ENCODE measurements at places on chromosomes 13 and 19. TPM values are rescaled to one million over a fixed set of nuclear protein-coding genes. Genes with fewer than 3 reads are reported as not detected.

LGALS14 gene
- total RNA-seq, result not detected

RELB gene
- 2.9 TPM for total RNA-seq

FXYD1 gene
- 4.2 TPM for total RNA-seq

ZNF112 gene
- total RNA-seq, result 14.8 TPM

MISP gene
- 0.14 TPM for total RNA-seq

SCGB2B2 gene
- total RNA-seq, result not detected

DNA sequence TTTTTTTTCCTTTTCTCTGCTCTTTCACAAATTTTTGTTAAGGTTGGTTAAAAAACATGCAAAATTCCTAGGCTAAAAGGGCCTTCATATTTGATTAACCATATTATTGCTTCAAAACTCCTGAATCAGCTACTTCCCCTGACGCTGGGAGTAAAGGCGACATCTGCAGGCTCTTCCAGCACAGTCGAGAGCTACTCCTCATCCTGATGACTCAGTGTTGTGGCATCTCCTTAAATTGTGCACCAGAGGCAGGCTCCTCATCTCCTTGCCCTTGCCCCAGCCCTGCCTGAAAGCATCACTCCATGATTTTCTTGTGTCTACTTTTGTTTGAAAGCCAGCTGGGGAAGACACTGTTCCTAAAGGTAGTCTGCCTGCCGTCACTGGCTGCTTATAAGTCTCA lies 24.5 kb upstream of the SOX1 start:
- no peak for DNase-seq
- peaks cover 6% of the 10 kb centered on the region for H3K27me3 ChIP-seq
- no peak overlapping the region for H3K27ac ChIP-seq
- no peaks in the 10 kb centered on the region for H3K4me1 ChIP-seq
- no peak overlapping the region for H3K4me3 ChIP-seq

GRCh38 chr19:28196101-28196500 lies 1016.9 kb downstream of the UQCRFS1 start:
- no peak overlapping the region for H3K4me3 ChIP-seq
- no peak for DNase-seq

- no peak for DNase-seq
- peaks cover 52% of the 10 kb centered on the region for H3K36me3 ChIP-seq
- H3K4me3 ChIP-seq, result no peak overlapping the region
- no peak overlapping the region for H3K27ac ChIP-seq
- H3K4me1 ChIP-seq, result no peaks in the 10 kb centered on the region
Measured at GRCh38 chr13:41345165-41345913, 34.3 kb downstream of the NAA16 start.

GRCh38 chr13:46687810-46688209 lies 109.2 kb downstream of the ESD start:
- H3K4me1 ChIP-seq, result peaks cover 58% of the 10 kb centered on the region
- H3K36me3 ChIP-seq, result peaks cover 6% of the 10 kb centered on the region
- no peak overlapping the region for H3K4me3 ChIP-seq
- no peaks in the 10 kb centered on the region for H3K27me3 ChIP-seq

DNA sequence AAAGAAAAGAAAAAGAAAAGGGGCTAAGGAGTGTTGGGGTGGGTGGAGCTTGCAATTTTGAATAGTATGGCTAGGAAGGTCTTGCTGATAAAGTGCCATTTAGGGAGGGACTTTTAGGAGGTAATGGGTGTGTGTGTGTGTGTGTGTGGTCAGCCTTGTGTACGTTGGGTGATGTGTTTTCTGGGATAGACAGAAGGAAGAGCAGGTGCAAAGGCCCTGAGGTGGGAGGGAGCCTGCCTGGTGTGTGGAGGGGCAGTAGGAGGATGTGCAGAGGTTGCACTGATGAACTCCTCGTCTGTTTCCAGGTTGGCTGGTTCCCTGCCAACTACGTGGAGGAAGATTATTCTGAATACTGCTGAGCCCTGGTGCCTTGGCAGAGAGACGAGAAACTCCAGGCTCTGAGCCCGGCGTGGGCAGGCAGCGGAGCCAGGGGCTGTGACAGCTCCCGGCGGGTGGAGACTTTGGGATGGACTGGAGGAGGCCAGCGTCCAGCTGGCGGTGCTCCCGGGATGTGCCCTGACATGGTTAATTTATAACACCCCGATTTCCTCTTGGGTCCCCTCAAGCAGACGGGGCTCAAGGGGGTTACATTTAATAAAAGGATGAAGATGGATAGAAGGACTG lies 30.5 kb upstream of the ADGRE1 start:
- peaks cover 34% of the 10 kb centered on the region for H3K27me3 ChIP-seq
- no peak overlapping the region for H3K27ac ChIP-seq
- no peak overlapping the region for H3K4me3 ChIP-seq
- no peaks in the 10 kb centered on the region for H3K36me3 ChIP-seq

- no peaks in the 10 kb centered on the region for H3K27me3 ChIP-seq
- peaks cover 4% of the 10 kb centered on the region for H3K4me1 ChIP-seq
- H3K36me3 ChIP-seq, result peaks cover 42% of the 10 kb centered on the region
- DNase-seq, result no peak
- peak overlapping the region; percentile 12 for H3K4me3 ChIP-seq
Measured at GRCh38 chr13:113598481-113598880, 13.9 kb downstream of the TFDP1 start.

GRCh38 chr13:105915146-105915850 lies 620.2 kb downstream of the EFNB2 start:
- H3K36me3 ChIP-seq, result peaks cover 3% of the 10 kb centered on the region
- no peak for DNase-seq
- H3K4me3 ChIP-seq, result no peak overlapping the region
- H3K4me1 ChIP-seq, result peaks cover 34% of the 10 kb centered on the region

DNA sequence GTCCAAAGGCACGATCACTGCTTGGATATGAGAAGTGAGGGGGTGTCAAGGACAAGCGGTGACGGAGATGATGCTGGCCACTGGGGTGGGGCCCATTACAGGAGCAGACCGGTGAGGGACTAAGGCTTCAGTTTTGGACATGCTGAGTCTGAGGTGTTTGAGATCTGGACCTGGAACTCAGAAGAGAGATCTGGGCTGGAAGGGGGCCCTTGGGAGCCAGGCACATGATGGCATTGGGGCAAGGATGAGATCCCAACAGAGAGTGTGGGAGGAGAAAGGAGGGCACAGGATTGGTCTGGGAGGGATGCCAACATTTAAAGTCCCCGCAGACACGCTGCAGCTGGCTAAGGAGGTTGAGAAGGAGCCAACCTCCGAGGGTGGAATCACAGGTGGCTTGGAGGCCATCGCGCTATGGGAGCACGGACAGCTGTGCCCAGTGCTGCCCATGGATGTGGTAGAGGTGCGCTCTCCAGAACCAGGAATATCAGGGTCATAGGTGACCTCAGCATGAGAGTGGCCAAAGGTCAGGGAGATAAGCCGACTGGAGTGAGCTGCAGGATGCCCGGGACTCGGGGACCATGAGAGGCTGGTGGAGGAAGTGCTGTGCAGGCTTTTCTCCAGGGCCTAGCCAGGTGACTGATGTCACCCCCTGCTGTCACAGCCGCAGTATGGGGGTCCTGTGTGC lies 21.8 kb downstream of the DHRS12 start:
- peak overlapping the region; percentile 75 for H3K27ac ChIP-seq
- no peak overlapping the region for H3K4me3 ChIP-seq
- no peaks in the 10 kb centered on the region for H3K27me3 ChIP-seq
- no peak for DNase-seq
- peaks cover 27% of the 10 kb centered on the region for H3K4me1 ChIP-seq

DNA sequence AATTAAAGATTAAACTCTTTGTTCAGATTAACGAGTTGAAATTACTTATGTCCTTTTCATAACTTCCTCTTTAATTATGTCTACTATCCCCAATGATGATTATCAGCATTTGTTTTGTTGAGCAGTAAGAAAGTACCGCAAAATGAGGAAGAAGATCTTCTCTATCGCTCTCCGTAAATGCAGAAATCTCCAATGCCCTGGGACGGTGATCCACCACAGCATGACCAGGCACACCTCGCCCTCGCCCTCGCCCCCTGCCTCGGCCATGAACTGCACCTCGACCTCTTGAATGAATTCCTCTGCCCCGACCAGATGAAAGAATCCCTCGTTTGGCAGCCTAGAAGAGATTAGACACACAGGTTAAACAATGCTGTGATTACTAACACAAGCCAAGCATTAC lies 69.1 kb downstream of the RBM26 start:
- no peaks in the 10 kb centered on the region for H3K27me3 ChIP-seq
- DNase-seq, result no peak
- no peak overlapping the region for H3K4me3 ChIP-seq
- H3K4me1 ChIP-seq, result no peaks in the 10 kb centered on the region
- H3K27ac ChIP-seq, result no peak overlapping the region

GRCh38 chr13:48851707-48852106 lies 124.0 kb upstream of the FNDC3A start:
- no peak overlapping the region for H3K27ac ChIP-seq
- H3K4me3 ChIP-seq, result no peak overlapping the region
- no peaks in the 10 kb centered on the region for H3K36me3 ChIP-seq
- no peaks in the 10 kb centered on the region for H3K4me1 ChIP-seq
- no peak for DNase-seq

DNA sequence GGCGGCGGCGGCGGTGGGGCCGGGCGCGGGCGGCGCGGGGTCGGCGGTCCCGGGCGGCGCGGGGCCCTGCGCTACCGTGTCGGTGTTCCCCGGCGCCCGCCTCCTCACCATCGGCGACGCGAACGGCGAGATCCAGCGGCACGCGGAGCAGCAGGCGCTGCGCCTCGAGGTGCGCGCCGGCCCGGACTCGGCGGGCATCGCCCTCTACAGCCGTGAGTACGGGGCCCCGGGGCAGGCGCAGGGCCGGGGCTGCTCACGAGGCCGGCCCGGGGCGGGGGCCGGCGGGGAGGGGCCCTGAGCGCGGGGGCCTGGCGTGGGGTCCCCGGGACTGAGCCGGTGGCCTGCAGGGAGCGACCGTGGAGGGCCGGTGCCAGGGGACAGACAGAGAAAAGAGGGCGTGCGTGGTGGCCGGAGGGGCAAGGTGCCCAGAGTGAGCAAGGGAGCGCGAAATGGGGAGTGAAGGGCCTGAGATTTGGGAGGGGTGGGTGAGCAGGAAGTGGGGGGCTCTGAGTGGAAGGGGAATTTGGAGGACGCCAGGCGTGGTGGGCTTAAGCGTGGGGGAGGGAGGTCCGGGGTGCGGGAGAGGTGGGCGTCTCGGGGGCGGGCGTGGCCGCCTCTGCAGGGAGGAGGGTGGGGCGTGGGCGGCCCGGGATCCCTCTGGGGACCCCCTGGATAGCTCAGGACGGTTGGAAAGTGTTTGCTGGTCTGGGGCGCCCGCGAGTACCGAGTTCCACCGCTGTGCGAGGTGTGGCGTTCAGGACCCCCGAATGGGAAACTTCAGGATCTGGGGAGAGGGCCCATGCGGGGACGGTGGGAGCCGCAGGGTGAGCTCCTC lies 575 bp downstream of the CARM1 start:
- DNase-seq, result no peak
- no peaks in the 10 kb centered on the region for H3K36me3 ChIP-seq
- H3K4me3 ChIP-seq, result peak overlapping the region; percentile 90
- peaks cover 41% of the 10 kb centered on the region for H3K4me1 ChIP-seq
- no peaks in the 10 kb centered on the region for H3K27me3 ChIP-seq
- H3K27ac ChIP-seq, result peak overlapping the region; percentile 83

DNA sequence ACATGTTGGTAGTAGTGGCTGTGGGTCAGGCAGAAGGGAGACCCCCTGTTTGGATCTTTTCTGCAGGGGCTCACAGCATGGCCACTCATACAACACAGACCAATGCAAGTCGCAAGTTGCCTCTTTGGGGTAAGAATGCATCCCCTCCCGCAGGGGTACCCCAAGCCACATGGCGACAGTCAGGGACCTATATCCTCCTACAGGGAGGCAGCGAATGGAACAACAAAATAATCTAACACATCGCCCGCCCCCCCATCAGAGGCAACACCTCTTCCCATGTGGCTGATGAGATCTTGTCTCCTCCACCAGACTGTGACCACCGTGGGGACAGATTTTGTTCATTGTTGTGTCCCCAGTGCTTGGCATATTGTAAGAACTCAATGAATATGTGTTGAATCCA lies 40.7 kb upstream of the PNMA8B start:
- no peaks in the 10 kb centered on the region for H3K36me3 ChIP-seq
- no peak for DNase-seq
- H3K27ac ChIP-seq, result no peak overlapping the region
- no peak overlapping the region for H3K4me3 ChIP-seq
- H3K4me1 ChIP-seq, result peaks cover 13% of the 10 kb centered on the region
- no peaks in the 10 kb centered on the region for H3K27me3 ChIP-seq

- H3K27ac ChIP-seq, result no peak overlapping the region
- no peak for DNase-seq
- H3K27me3 ChIP-seq, result no peaks in the 10 kb centered on the region
- H3K4me3 ChIP-seq, result no peak overlapping the region
- no peaks in the 10 kb centered on the region for H3K4me1 ChIP-seq
Measured at GRCh38 chr13:28621449-28621848, 37.5 kb upstream of the POMP start.

DNA sequence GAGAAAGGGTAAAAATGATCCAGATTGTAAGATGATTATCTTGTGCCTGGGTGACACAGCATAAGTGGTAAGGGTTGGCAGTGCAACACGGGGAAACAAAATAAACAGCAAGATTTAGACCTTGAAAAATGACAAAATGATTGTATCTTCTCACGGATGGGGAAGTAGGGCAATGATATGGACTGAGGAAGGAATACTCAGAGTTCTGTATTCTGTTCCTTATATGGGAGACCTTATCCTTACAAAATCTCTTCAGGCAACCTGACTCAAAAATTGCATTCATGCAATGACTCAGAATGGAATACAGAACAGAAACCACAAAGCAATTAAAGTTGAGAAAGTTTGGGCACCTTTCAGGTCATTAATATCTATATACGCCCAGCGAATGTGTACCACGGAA lies 149.0 kb downstream of the HS6ST3 start:
- H3K4me1 ChIP-seq, result no peaks in the 10 kb centered on the region
- no peak overlapping the region for H3K4me3 ChIP-seq
- H3K36me3 ChIP-seq, result no peaks in the 10 kb centered on the region
- no peak for DNase-seq

DNA sequence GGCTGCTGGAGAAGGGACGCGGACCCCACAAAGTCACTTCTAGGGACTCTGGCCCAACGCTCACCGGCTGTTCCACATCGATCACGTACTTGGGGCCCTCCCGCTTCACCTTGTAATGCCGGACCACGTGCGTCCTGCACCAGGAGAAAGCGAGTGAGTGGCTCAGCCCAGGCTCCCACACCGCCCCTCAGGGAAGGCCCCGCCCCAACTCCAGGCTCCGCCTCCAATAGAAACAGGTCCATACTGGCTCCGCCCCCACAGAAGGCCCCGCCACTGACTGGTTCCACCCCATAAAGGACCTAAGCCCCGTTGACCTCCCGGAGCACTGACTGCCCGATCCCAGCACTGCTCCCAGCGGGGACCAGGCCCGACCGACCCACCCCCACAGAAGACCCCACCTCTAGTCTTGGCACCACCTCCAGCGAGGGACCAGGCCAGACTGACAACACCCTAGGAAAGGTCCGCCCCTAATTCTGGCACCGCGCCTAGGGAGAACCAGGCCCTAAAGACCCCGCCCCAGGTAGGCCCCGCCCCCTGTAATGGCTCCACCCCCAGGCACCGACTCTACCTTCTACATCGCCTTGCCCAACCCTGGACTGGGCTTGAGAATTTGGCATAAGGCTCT lies 11.3 kb downstream of the STAP2 start:
- H3K4me3 ChIP-seq, result peak overlapping the region; percentile 81
- no peak overlapping the region for H3K27ac ChIP-seq
- H3K27me3 ChIP-seq, result peaks cover 17% of the 10 kb centered on the region
